ENCODE measurements at places on chromosomes 5 and 9.

GRCh38 chr5:6194261-6194875 lies 184.0 kb downstream of the MED10 start:
- no peaks in the 10 kb centered on the region for H3K36me3 ChIP-seq
- no peaks in the 10 kb centered on the region for H3K4me1 ChIP-seq
- H3K4me3 ChIP-seq, result no peak overlapping the region
- H3K27me3 ChIP-seq, result no peaks in the 10 kb centered on the region
- H3K27ac ChIP-seq, result no peak overlapping the region
- no peak for DNase-seq

- H3K27ac ChIP-seq, result no peak overlapping the region
- no peak for DNase-seq
- H3K27me3 ChIP-seq, result no peaks in the 10 kb centered on the region
These were observed 46.8 kb downstream of the FBN2 start for GRCh38 chr5:128491291-128491690.

DNA sequence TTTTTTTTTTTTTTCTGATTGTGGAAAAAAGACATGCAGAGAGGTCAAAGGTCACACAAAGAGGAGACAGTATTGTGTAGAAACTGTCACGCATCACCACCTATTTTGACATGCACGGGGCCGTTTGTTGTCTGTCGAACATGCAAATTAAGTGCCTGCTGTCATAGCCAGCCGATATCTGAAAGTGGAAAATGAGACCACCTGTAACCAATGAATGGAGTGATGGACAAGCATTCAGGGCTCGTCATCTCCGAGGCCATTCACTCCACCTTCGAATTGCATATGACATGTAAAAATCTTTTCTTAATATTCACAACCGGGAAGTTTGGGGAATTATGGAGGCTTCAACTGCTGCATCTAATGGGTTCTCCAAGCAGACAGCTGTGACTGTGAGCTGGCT lies 512.2 kb upstream of the ADAMTS16 start:
- no peak for DNase-seq
- no peak overlapping the region for H3K27ac ChIP-seq
- H3K4me1 ChIP-seq, result no peaks in the 10 kb centered on the region
- no peak overlapping the region for H3K4me3 ChIP-seq
- no peaks in the 10 kb centered on the region for H3K36me3 ChIP-seq

DNA sequence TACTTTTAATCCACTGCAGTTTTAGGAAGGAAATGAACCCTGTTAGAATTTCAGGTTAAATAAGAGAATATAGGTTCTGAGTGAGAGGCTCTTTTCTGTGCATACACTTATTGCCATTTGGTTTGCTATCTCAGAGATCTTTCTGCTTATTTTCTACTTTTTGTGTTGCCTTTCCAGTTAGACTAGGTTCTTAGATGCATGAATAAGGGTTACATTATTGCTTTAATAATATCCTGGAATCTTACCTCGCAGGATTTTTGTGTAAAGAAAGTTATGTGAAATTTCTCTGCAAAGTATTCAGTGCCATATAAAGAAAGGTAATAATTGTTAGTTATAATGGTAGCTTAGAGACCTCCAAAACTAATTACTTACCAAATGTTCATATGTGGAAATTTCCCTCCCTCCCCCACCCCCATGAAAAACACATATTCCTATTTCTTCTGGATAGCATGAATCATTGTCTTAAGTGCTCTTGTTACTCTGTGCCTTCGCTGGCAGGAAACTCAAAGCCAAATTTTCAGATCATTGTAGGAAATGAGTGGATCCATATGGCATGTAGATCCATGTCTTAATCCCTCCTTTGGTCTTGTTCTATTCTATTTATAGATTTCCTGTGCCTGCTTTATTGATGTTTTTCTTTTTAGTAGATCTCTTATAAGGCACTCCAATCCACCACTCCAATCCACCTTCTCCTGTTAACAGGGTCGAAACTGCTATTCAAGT lies 2.7 kb upstream of the APBA1 start:
- no peak overlapping the region for H3K27ac ChIP-seq
- H3K4me3 ChIP-seq, result no peak overlapping the region
- DNase-seq, result no peak
- no peaks in the 10 kb centered on the region for H3K4me1 ChIP-seq
- no peaks in the 10 kb centered on the region for H3K36me3 ChIP-seq
- no peaks in the 10 kb centered on the region for H3K27me3 ChIP-seq

- no peaks in the 10 kb centered on the region for H3K36me3 ChIP-seq
- no peak overlapping the region for H3K27ac ChIP-seq
- no peaks in the 10 kb centered on the region for H3K27me3 ChIP-seq
These were observed 41.2 kb downstream of the ANKS6 start for GRCh38 chr9:98755006-98755618.

DNA sequence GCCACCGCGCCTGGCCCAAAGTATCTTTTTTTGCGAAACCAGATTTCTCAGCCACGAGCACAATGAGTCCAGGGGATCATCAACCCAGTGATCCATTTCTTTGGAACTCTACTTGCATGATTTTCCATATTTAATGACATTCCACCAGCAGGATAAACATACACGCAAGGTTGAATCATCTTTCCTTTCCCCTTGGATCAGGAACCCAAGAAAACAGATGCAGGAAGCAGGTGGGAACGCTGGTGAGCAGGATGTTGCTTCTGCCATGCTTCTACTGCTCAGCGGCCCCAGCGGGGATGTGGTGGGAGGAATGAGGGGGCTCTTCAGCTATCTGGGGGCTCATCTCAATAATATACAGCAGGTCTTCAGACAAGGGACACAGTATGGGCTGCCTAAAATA lies 118.2 kb downstream of the SEC61B start:
- no peaks in the 10 kb centered on the region for H3K27me3 ChIP-seq

- H3K4me1 ChIP-seq, result peaks cover 4% of the 10 kb centered on the region
- DNase-seq, result peak; percentile 49
- no peak overlapping the region for H3K27ac ChIP-seq
- no peaks in the 10 kb centered on the region for H3K27me3 ChIP-seq
- H3K4me3 ChIP-seq, result peak overlapping the region; percentile 50
These were observed 524 bp downstream of the CYFIP2 start for GRCh38 chr5:157266286-157267007.

DNA sequence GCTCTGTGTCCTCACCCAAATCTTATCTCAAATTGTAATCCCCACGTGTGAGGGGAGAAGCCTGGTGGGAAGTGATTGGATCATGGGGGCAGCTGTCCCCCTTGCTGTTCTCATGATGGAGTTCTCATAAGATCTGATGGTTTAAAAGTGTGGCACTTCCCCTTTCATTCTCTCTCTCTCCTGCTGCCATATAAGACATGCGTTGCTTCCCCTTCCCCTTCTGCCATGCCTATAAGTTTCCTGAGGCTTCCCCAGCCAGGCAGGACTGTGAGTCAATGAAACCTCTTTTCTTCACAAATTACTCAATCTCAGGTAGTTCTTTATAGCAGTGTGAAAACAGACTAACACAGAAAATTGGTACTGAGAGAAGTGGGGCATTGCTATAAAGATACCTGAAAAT lies 107.7 kb downstream of the DMAC1 start:
- H3K27me3 ChIP-seq, result no peaks in the 10 kb centered on the region
- H3K36me3 ChIP-seq, result no peaks in the 10 kb centered on the region
- no peak overlapping the region for H3K27ac ChIP-seq
- peak; percentile 33 for DNase-seq
- H3K4me1 ChIP-seq, result no peaks in the 10 kb centered on the region

DNA sequence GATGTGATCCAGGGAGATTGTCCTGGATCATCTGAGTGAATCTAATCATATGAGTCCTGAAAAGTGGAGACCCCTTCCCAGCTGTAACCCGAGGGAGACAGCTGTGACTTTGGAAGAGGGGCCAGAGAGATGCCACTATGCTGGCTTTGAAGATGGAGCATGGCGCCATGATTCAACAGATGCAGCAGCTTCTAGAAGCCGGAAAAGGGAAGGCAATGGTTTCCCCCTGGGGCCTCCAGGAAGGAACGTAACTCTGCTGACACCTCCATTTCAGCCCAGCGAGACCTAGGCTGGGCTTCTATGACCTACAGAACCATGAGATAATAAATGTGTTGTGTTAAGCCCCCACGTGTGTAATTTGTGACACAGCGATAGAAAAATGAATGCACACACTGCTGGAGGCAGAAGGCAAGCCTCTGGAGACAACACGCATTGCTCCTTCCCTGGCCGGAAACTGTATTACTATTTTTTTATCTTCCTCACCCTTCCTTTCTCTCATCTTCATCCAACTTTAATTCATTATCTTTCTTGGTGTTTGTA lies 16.6 kb upstream of the SARDH start:
- no peaks in the 10 kb centered on the region for H3K27me3 ChIP-seq
- no peaks in the 10 kb centered on the region for H3K36me3 ChIP-seq
- no peak for DNase-seq
- H3K4me1 ChIP-seq, result no peaks in the 10 kb centered on the region
- H3K4me3 ChIP-seq, result no peak overlapping the region

- no peaks in the 10 kb centered on the region for H3K36me3 ChIP-seq
- no peaks in the 10 kb centered on the region for H3K27me3 ChIP-seq
- no peak overlapping the region for H3K4me3 ChIP-seq
- DNase-seq, result no peak
These were observed 19.4 kb downstream of the IPO11 start for GRCh38 chr5:62431735-62432620.

DNA sequence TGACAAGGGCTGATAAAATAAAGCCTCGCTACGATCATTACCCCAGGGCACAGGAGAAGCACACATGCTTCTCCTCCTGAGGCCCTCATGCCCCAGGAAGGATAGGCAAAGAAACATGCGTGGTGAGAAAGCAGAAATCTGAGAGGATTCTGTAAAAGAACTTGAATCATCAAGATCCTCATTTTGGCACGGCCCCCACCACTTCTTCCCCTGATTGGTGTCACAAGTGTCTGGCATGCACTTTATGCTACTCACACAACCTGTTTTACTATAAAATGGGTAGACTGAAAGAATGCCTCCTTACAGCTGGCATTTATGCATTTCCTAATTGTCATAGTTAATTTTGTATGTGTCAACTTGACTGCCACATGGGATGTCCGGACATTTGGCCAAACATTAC lies 32.1 kb downstream of the PCA3 start:
- no peak overlapping the region for H3K4me3 ChIP-seq
- H3K27ac ChIP-seq, result no peak overlapping the region
- H3K4me1 ChIP-seq, result no peaks in the 10 kb centered on the region
- no peak for DNase-seq
- no peaks in the 10 kb centered on the region for H3K27me3 ChIP-seq

- H3K4me1 ChIP-seq, result peaks cover 3% of the 10 kb centered on the region
- H3K36me3 ChIP-seq, result no peaks in the 10 kb centered on the region
- H3K27me3 ChIP-seq, result no peaks in the 10 kb centered on the region
- no peak overlapping the region for H3K4me3 ChIP-seq
- no peak overlapping the region for H3K27ac ChIP-seq
These were observed 82.6 kb upstream of the EQTN start for GRCh38 chr9:27379311-27380251.

- H3K27ac ChIP-seq, result no peak overlapping the region
- H3K27me3 ChIP-seq, result peaks cover 15% of the 10 kb centered on the region
- DNase-seq, result no peak
- no peaks in the 10 kb centered on the region for H3K36me3 ChIP-seq
- H3K4me1 ChIP-seq, result no peaks in the 10 kb centered on the region
These were observed 36.1 kb downstream of the EXOC3 start for GRCh38 chr5:478982-479535.

DNA sequence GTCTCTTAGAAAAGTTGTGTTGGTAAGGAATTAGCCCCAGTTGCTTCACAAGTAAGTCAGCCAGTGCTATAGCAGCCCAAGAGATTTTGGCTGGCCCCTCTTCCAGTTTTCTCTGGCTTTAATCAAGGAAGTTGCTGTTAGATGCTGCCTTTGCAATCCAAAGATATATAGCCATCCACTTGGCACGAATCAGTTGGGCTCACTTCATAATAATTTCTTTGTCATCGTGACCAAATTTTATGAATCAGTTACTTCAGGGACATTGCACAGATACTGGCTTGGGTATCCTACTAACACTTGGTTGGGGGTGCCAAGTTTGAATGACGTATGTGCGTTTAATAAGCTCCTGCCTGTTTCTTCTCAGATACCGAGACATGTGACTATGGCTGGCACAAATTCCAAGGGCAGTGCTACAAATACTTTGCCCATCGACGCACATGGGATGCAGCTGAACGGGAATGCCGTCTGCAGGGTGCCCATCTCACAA lies 81.5 kb downstream of the VCAN start:
- peaks cover 1% of the 10 kb centered on the region for H3K4me1 ChIP-seq
- peak; percentile 28 for DNase-seq
- H3K4me3 ChIP-seq, result no peak overlapping the region

DNA sequence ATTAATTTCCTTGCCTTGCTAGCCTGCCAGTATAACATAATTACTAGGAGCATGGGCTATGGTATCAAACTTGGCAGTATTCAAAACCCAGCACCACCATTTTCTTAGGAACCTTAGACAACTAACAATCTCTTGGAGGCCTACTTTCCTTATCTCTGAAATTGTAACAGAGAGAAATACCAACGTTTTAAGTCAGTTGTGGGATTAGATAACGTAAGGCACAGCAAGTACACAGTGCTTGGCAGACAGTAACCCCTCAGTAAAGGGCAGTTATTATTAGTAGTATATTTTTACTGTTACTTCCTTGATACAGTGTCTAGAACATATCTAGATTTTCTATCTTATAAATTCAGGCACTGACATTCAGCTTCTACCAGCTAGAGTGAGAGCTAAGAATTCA lies 309.6 kb downstream of the ACTL7B start:
- no peak overlapping the region for H3K4me3 ChIP-seq
- H3K4me1 ChIP-seq, result no peaks in the 10 kb centered on the region
- no peak for DNase-seq
- H3K27me3 ChIP-seq, result no peaks in the 10 kb centered on the region
- H3K36me3 ChIP-seq, result no peaks in the 10 kb centered on the region

DNA sequence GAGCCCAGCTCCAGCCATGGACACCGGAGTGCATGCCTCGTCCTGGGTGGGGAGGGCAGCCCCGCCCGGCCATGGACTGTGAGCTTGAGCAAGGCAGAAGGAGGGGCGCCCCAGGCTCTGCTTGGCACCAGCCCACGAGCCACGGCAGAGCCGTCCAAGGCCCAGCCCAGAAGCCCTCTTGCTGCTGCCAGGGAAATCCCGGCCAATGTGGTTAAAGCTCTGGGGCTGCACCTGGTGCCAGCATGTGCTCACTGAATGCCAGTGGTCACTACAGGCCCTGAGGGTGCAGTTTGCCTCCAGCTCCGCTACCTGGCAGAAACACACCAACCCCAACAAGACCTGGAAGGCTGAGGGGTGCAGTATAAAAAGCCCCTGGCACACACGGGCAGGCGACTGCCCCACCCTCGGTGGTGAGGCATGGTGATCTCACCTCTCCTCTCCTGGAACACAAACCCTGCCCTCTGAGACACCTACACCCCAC lies 11.8 kb downstream of the BRD3 start:
- no peak overlapping the region for H3K27ac ChIP-seq
- H3K4me1 ChIP-seq, result no peaks in the 10 kb centered on the region
- peaks cover 1% of the 10 kb centered on the region for H3K36me3 ChIP-seq

DNA sequence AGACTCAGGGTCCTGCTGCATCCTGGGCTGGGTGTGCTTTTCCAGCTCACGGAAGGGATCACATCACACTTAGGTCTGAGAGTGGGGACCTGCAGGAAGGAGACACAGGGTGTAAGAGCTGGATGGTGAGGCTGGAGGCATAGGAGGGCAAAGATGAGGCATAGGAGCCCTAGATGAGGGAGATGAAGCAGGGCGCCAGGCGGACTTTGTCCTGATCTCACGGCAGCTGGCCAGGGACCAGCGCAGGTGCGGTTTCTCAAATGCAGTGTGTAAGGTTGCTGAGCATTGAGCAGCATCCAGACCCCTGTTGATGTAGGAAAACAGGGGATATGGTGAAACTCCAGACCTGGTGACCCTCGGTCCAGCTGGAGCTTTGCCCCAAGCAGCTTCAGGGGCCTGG lies 156.5 kb downstream of the PSAT1 start:
- H3K4me1 ChIP-seq, result no peaks in the 10 kb centered on the region
- H3K27me3 ChIP-seq, result no peaks in the 10 kb centered on the region
- DNase-seq, result no peak
- H3K36me3 ChIP-seq, result no peaks in the 10 kb centered on the region

GRCh38 chr9:17480966-17481365 lies 97.9 kb upstream of the SH3GL2 start:
- no peak for DNase-seq
- H3K4me1 ChIP-seq, result no peaks in the 10 kb centered on the region
- H3K27me3 ChIP-seq, result no peaks in the 10 kb centered on the region
